ENCODE measurements at places on chromosomes 12 and 14.

DNA sequence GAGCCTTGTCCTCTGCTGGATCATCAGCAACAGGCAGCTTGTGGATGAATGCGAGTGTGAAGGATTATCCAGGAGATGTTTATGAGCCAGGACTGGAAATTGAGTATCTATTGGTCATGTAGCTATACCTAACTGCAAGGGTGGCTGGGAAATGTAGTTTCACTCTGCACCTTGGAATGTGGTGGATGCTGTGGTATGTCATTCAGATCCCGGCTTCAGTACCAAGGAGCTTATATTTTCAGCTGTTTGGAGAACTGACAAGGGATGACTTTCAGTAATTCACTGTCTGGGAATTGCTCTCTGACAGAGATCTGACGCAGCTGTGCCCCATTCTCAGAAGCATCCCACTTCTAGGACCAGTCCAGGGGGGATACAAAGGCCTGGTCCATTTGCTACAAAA is 792.3 kb upstream of the NOVA1 start:
- no peak for DNase-seq

- no peak for DNase-seq
Measured at GRCh38 chr12:124564232-124564958, 3.0 kb downstream of the NCOR2 start.

GRCh38 chr12:91210144-91210543 is 27.5 kb upstream of the DCN start:
- no peak for DNase-seq

GRCh38 chr12:57126561-57126960 is 1.7 kb upstream of the LRP1 start:
- no peak for DNase-seq

GRCh38 chr12:121701667-121702277 is 10.8 kb upstream of the TMEM120B start:
- no peak for DNase-seq

- DNase-seq, result no peak
Measured at GRCh38 chr14:68874746-68875155, 81.9 kb upstream of the ZFP36L1 start.

- DNase-seq, result no peak
Measured at GRCh38 chr14:52458721-52459085, 93.6 kb downstream of the TXNDC16 start.

DNA sequence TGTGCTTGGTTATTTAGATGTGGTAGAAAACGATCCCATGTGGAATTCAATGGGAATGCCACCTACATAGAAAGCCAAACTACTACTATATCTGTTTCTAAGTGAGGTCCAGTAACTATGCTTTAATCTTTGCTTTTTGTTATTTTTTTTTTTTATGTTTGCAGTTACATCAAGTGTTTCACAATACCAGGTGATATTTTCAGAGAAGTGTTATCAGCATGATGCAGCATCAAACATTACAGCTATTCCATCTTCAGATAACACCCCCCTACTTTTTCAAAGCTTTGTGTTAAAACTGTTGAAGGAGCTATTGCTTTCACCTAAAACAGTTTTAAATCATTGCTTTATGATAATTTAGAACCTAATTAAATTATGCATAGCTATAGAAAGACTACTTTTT is 163.8 kb upstream of the SLC16A7 start:
- no peak for DNase-seq

DNA sequence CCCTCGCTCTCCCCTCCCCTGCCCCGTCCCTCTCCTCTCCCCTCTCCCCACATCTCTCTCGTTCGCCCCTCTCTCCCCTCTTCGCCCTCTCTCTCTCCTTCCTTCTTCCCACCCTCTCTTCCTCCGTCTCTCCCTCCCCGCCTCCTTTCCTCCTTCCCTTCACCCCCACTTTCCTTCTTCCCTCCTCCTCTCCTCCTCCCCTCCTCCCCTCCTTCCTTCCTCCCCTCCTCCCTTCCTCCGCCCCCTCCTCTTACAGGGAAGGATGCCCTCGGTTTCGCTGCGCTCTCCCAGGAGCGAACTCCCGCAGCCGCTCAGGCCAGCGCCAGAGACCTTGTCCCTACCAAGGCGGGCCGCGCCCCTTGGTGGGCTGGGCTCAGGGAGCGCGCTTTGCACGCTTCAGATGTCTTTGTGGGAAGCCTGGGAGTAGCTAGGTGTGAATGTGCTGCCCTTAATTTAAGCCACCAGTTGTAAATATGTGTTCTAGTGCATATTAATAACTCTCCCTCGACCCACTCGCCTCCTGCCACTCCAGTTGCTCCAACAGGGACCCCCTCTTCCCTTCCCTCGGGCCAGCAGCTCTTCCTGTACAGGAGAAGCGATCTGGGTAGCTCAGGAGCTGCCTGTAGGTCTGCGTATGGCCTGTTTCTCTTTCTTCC is 13.3 kb upstream of the MAP3K9 start:
- DNase-seq, result no peak

GRCh38 chr12:19964549-19964948 is 403.8 kb upstream of the PDE3A start:
- no peak for DNase-seq

GRCh38 chr12:53212931-53213330 is 5.9 kb upstream of the ITGB7 start:
- DNase-seq, result no peak

DNA sequence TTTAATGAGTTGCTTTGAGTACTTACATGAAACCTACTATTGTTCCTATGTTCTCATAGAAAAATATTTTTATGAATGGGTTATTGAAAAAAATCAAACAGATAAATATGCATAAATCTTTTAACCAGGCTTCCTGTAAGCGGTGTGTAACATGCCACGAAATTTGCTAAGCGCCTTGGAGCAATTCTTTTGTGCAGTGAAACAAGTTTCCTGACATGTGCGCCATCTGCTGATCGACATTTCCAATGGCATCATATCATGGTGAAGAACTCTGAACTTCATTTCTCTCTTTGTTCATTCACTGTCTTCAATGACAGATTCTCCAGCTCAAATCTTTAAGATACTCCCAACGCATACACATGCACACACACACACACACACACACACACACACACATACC is 145.6 kb upstream of the NAV3 start:
- no peak for DNase-seq

- DNase-seq, result no peak
Measured at GRCh38 chr12:41699658-41700057, 445.0 kb downstream of the GXYLT1 start.

DNA sequence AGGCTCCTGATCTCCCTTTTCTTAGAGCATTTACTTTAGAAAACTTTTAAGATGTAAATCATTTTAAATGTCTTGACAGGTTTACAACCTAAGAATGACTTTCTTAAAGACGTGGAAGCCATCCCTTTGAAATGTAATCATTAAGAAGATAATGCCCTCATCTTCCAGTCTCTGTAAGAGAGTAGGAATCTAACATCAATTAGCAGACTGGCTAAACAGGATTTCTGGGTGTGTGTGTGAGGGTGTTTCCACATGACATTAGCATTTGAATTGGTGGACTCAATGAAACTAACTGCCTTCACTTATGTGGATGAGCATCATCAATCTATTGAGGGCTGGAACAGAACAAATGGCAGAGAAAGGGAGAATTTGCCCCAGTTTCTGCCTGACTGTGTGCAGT is 329.5 kb downstream of the RPL10L start:
- no peak for DNase-seq

DNA sequence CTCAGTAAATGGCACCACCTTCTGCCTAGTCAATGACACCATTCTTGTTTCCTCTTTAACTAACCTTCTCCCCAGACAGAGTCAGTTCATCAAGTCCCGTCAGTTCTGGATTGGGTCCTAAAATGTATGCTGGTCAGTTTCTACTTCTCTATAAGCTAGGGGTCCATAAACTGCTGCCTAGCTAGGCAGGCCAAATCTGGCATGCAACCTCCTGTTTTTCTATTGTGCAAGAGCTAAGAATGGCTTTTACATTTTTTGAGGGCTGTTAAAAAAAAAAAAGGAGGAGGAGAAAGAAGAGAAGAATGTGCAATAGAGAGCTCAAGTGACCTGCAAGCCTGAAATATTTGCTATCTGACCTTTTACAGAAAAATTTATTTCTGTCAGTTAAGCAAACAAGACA is 6.4 kb upstream of the TMED10 start:
- no peak for DNase-seq

- peak; percentile 53 for DNase-seq
Measured at GRCh38 chr12:55707841-55708694, at the start of gene ITGA7. Gene ITGA7, minus strand, starts transcription at chr12:55707904. Its CDS starts 222 bp downstream, at chr12:55707682.

GRCh38 chr14:98144964-98145363 is 1127.0 kb downstream of the BCL11B start:
- DNase-seq, result no peak

DNA sequence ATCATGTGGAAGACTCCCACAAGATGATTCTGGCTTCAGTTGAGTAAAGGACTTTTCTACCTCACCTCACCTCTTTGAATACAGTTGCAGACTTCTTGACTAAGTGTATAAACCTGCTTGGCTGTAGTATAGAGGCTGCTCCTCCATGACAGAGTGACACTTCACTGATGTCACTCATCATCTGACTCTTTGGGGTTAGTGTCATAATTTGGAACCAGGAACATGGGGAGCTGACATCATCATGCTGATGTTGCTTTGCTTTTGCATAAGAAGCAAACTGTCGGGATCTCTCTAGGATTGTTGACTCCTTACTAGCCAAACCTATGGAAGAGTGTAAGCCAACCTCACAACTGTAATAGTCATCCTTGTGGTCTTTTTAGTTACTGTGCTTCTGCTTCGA is 75.2 kb upstream of the PDZRN4 start:
- DNase-seq, result no peak

DNA sequence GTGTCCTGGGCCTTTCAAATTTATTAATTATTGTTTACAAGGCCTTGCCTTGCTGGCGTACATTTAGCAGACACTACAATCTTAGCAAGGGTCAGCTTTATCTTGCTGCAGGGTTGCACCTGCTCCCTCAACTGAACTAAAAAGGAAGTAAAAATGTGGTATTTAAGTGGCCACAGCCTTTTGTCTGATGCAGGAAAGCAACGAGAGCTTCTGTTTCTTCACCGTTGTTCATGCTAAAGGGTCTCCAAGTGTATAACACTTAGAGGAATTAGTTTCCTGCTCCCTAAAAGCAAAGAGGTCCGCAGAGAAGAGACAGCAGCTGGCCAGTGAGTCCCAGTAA is 62.8 kb upstream of the EGLN3 start:
- DNase-seq, result no peak

GRCh38 chr12:38409511-38409910 is 92.9 kb downstream of the ALG10B start:
- no peak for DNase-seq

DNA sequence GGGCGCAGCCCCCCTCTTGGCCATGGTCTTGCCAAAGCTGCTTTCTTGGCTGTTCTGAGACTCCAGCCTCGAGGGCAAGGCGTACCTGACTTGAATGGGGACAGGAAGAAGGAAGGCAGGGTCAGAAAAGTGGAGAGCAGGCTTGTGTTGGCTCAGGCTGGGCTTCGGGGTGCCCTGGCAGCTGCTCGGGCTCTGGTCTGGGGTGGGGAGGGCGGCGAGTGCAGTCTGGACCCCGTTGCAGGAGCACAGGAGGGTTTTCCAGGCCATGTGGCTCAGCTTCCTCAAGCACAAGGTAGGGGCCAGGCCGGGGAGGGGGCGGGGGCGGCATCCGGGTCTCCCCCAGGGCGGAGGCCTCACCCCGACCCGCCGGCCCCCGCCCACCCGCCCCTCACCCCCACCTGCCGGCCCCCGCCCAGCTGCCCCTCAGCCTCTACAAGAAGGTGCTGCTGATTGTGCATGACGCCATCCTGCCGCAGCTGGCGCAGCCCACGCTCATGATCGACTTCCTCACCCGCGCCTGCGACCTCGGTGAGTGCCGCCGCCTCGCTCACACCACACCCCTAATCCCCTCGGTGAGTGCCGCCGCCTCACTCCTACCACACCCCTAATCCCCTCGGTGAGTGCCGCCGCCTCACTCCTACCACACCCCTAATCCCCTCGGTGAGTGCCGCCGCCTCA is 4.2 kb downstream of the NOC4L start:
- no peak for DNase-seq

DNA sequence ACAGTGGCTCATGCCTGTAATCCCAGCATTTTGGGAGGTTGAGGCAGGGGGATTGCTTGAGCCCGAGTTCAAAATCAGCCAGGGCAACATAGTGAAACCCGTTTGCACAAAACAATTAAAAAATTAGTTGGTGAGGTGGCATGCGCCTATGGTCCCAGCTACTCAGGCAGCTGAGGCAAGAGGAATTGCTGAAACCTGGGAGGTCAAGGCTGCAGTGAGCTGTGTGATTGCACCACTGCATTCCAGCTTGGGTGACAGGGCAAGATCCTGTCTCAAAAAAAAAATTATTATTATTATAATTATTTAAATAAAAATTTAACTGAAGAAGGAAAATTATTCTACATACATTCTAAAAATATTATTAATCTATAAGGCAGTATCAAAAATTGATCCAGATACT is 164.1 kb downstream of the ITPR2 start:
- DNase-seq, result no peak

DNA sequence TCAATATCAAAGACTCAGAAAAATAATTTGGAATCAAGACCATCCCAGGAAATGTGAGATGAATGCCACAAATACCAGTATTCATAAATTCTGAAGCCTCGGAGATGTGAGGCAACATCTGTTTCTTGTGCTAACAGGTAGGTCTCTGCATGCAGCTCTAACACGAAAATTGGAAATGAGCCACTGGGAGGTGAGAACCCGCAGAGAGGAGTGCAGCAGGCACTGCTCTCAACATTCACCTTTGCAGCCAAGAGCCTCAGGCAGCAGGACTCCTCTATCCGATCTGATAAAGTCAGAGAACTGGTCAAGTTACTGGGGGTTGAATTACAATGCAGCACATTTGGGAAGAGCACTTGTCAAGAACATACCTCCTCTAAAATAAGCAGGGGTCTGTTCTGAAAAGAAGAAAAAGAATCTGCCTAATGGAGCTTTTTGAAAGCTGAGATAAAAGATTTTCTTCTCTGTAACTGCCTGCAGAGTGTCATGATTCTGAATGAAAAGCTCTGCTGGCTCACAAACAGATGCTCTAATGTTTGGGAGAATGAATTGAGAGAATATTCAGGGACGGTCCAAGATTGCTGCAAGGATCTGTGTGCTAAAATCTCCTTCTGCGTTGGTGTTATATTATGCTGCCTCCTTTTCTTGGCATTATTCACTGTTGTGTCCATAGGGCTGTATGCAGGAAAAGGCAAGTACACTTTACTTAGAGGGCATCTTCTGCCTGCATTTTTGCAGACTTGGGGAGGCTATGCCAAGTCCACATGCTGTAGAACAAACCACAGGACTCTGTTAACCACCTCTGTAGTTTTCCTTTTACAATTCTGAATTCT is 209.6 kb upstream of the KRR1 start:
- no peak for DNase-seq

All from activated T-helper 1 cell treated with anti-CD3 and anti-CD28 coated beads, Interleukin-12 subunit alpha, Interleukin-12 subunit beta, Interleukin-2, Interleukin-4 antibody, amounts not matched to agents 30 ng/mL and 10 ng/mL and 1 ng/mL, durations not matched to agents 14 hours and 24 hours and 36 hours (primary cell).